Activated T-cell treated with anti-CD3 and anti-CD28 coated beads for 1 hour (primary cell): ENCODE measurements at places on chromosomes 6 and 20.

- DNase-seq: no peak
Measured at GRCh38 chr6:39189131-39189530, 40.1 kb downstream of the KCNK5 start.

GRCh38 chr20:49893242-49894072, 21.9 kb downstream of the SPATA2 start:
- no peak for DNase-seq

DNA sequence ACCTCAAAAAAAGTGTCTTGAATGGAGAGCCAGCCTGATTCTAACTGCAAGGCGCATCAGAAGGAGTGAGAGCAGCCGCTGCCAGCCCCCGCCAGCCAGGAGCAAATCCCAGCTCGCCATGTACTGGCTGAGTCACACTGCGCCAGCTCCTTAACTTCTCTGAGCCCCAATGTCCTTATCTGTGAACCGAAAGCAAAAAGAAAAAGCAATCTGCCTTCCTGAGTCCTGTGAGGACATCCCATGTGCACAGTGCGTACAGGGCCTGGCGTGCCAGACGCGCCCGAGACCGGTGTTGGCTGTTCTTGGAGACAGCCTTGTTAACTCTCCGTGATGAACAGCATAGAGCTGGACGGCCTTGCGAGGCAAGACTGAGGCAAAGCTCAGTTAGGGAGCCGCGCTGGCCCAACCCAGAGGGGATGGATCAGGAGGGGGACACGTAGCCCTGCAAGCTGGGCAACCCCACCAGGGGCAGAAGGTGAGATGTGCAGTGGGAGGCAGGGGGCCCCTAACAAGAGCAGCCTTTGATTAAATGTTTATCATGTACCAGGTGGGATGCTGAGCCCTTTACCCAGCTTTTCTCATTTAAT, 122.7 kb downstream of the AGPAT4 start:
- no peak for DNase-seq

- no peak for DNase-seq
Measured at GRCh38 chr6:161547617-161548016, 273.8 kb upstream of the AGPAT4 start.

DNA sequence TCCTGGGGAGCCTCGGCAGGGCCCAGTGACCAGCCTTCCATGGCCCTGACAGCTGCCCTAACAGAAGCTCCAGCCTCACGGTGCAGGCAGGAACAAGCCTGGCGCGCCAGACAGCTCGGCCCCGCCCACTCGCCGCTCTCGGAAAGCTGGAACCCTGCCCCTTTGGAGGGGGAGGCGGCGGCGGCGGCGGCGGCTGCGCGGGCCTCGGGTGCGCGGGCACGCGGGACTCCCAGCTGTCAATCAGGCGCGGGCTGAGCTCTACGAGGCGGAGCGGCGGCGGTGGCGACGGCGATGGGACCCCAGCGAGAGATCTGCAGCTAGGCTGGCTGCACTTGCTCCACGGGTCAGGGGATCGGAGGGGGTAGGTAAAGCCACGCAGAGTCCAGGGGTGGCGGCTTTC, at the start of gene NRSN1:
Gene NRSN1 (plus strand): TSS at position 236 of the 400 bp plus-strand sequence. CDS start 8,113 bp downstream, outside the sequence.
- DNase-seq: no peak

- DNase-seq: no peak
Measured at GRCh38 chr6:167580619-167580911, 246.1 kb upstream of the AFDN start.

GRCh38 chr20:34948030-34948429, 7.6 kb downstream of the GSS start:
- DNase-seq: no peak

GRCh38 chr6:71588490-71588889, 297.9 kb upstream of the RIMS1 start:
- DNase-seq: no peak

DNA sequence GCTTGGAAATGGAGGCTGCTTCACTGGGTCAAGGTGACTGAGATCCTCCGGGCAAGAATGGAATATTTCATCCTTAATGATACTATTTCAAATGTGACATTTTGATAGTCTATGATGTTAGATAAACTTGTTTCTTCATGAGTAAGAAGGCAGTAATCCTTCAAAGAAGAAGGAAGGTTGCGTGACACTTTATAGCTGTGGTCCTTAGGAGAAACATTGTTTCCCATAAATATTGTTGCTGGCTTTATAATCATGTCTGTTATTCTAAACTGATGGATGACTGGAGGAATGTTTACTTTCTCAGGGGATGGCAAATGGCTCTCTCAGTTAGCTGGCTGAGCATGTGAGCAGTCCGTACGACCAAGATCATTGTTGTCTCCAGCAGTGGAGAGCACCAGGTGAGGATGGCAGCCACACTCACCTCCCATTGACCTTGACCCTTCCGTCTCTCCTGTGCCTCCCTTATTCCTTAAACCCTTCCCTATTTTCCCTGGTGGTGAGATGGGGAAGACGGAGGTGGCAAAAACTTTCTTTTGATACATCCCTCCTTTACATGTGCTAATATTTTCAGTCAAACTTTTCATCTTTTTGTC, 171.2 kb upstream of the OLIG3 start:
- DNase-seq: no peak
